ENCODE measurements at places on chromosomes 16 and 17. TPM values are rescaled to one million over a fixed set of nuclear protein-coding genes. Genes with fewer than 3 reads are reported as not detected.
A peak's percentile ranks its signal among the peaks of the same experiment; 100 is the strongest.

The LHX1 gene
- not detected for total RNA-seq

The XYLT2 gene
- total RNA-seq = 23.1 TPM

The CA7 gene
- not detected for total RNA-seq

DNA sequence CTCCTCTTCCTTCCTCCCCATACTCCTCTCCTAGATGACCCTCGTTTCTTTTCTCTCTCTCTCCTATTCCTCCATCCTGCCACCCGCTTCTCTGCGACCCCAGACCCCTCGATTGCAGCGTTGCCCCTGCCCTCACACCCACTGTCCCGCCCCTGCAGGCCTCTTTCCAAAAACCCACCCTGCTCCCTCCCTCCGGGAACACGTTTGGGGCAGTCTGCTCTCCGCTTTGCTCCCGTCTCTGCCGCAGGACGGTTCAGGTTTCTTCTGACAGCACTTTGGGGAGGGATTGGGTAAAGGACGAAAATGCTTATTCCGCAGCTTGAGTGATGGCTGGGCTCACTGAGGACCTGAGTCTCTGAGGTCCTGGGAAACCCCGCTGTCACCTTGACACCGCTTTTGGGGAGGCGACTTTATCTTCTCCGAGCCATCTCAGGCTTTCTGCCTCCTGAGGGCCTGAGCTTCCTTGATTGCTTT, 690 bp downstream of the NDE1 start:
- H3K4me3 ChIP-seq = peak overlapping the region; percentile 93
- H3K27me3 ChIP-seq = no peaks in the 10 kb centered on the region
- DNase-seq = no peak
- peak overlapping the region; percentile 87 for H3K27ac ChIP-seq
- H3K4me1 ChIP-seq = peaks cover 4% of the 10 kb centered on the region

GRCh38 chr17:77462090-77462489, 321.3 kb downstream of the SEC14L1 start:
- peaks cover 48% of the 10 kb centered on the region for H3K4me1 ChIP-seq
- peak overlapping the region; percentile 75 for H3K27ac ChIP-seq
- H3K4me3 ChIP-seq = no peak overlapping the region
- no peaks in the 10 kb centered on the region for H3K36me3 ChIP-seq

DNA sequence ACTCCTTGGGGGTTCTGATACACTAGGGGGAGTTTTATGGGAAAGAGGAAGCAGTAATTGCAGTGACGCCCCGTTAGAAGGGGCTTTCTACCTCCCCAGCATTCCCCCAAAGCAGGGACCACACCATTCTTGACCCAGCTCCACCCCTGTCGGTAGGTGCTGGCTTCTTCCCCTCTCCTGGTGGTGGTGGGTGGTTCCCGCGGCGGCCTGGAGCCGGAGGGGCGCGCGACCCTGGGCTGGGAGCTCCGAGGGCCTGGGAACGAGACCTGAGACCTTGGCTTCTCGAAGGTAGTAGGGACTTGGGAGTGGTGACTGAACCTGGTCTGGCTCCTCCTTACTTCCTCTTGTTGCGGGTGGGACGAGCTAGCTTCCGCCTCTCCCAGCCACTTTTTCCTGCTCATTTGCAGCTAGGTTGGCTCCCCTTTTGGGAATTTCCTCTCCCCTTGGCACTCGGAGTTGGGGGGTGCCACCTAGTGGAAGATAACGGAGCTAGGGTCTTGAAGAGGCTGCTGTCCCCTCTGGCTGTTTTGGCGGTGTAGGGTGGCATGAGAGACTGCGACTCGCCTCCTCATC, 438 bp downstream of the GRN start:
- peak overlapping the region; percentile 64 for H3K4me3 ChIP-seq
- no peaks in the 10 kb centered on the region for H3K36me3 ChIP-seq
- peak overlapping the region; percentile 51 for H3K27ac ChIP-seq
- DNase-seq = peak; percentile 74
- no peaks in the 10 kb centered on the region for H3K27me3 ChIP-seq
- H3K4me1 ChIP-seq = no peaks in the 10 kb centered on the region

GRCh38 chr16:47503936-47504335, 42.8 kb downstream of the PHKB start:
- H3K4me3 ChIP-seq = no peak overlapping the region
- no peaks in the 10 kb centered on the region for H3K27me3 ChIP-seq
- no peaks in the 10 kb centered on the region for H3K4me1 ChIP-seq
- DNase-seq = no peak

DNA sequence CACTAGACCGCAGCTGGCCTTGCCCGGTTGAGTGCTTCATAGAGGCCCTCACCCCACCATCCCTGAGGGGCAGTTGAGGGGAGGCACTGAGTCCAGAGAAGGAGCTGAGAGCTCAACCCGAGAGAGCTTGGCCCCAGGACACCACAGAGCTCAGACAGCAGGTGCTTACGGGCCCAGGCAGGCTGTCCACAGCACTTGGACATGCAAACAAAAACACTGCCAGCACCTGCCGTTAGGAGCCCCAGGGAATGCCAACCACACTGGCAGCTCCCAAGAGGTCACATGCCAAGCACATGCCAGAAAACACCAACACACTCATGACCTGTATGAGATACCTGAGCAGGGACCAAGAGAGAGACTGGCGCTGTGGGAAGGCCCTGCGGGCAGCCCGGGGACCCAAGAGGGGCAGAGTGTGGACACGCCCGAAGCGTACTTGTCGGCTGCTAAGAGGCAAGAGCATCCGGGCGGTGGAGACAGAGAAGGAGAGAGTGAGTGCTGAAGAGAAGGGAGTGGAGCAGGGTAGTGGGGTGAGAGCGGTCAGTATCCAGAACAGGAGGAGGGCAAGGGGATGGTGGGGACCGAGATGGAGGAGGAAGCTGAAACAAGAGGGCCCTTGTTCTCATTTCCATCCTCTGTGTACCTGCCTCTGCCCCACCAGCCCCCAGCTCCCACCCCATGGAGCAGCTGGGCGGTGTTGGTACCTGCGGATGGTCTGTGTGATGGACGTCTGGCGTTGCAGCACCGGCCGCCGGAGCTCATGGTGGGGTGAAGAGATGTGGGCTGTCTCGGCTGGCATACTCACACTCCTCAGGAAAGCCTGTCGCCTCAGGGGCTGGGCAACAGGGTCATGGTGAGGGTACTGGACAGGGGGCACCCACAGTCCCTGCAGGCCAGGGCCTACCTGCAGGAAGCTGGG, 8.2 kb downstream of the RHBDF1 start:
- H3K4me3 ChIP-seq = no peak overlapping the region
- no peak overlapping the region for H3K27ac ChIP-seq
- no peaks in the 10 kb centered on the region for H3K27me3 ChIP-seq
- DNase-seq = no peak
- no peaks in the 10 kb centered on the region for H3K4me1 ChIP-seq
